HT1080 (cell line): ENCODE measurements at places on chromosomes 7 and 10. TPM values are rescaled to one million over a fixed set of nuclear protein-coding genes. Genes with fewer than 3 reads are reported as not detected.

The NKX1-2 gene
- 0.05 TPM in 1 of 2 replicates, not detected in the other for total RNA-seq

The PON1 gene
- not detected in 2 replicates for total RNA-seq

The ANKRD61 gene
- 0.18 and 0.37 TPM in 2 replicates for total RNA-seq

The NPFFR1 gene
- not detected in 2 replicates for total RNA-seq

The CPED1 gene
- total RNA-seq = 13.1 and 18.1 TPM in 2 replicates
